ENCODE measurements at places on chromosomes 1 and 21. TPM values are rescaled to one million over a fixed set of nuclear protein-coding genes. Genes with fewer than 3 reads are reported as not detected.

The C4BPA gene
- not detected for polyA plus RNA-seq

The TCEA3 gene
- 21.0 TPM for polyA plus RNA-seq

The CRYBG2 gene
- 0.44 TPM for polyA plus RNA-seq

The OLFML2B gene
- polyA plus RNA-seq, result 3.5 TPM

The SPATA45 gene
- not detected for polyA plus RNA-seq

The FALEC gene
- polyA plus RNA-seq, result 0.17 TPM

The DMBX1 gene
- polyA plus RNA-seq, result not detected

The IFI44 gene
- 2.2 TPM for polyA plus RNA-seq

The TTC22 gene
- polyA plus RNA-seq, result not detected

The ITLN2 gene
- not detected for polyA plus RNA-seq

The SYF2 gene
- 15.0 TPM for polyA plus RNA-seq

The GREM2 gene
- 5.6 TPM for polyA plus RNA-seq

The INTS11 gene
- 95.8 TPM for polyA plus RNA-seq

The RIPPLY3 gene
- 0.22 TPM for polyA plus RNA-seq

The RPE65 gene
- not detected for polyA plus RNA-seq

The SERPINC1 gene
- 0.16 TPM for polyA plus RNA-seq

The IGSF9 gene
- not detected for polyA plus RNA-seq

The PLA2G2A gene
- polyA plus RNA-seq, result not detected

The LEFTY1 gene
- polyA plus RNA-seq, result 0.09 TPM

The CLSTN1 gene
- polyA plus RNA-seq, result 25.9 TPM

The EXTL2 gene
- polyA plus RNA-seq, result 13.7 TPM

The HENMT1 gene
- 2.2 TPM for polyA plus RNA-seq

The AVPR1B gene
- polyA plus RNA-seq, result not detected

The HES3 gene
- polyA plus RNA-seq, result not detected

The C1orf167 gene
- 0.54 TPM for polyA plus RNA-seq
